ENCODE measurements at places on chromosomes 3 and 15.

DNA sequence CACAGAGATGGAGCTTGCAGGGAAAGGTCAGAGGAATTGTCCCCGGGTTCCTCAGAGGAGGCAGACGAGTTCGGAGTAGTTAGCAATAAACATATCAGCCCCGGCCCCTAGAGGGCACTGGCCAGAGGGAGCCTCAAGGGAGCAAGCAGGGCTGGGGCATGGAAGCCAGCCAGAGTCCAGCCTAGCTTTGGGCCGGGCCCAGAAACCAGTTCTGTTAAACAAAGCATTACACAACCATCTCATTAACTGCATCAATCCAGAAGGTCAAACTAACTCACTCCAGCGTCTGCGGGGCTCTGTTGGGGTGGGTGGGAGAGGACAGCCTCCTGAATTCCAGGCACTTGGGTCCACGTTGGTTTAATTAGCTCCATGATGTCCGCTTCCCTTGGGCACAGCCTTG lies 41.0 kb upstream of the IREB2 start:
- DNase-seq = no peak

DNA sequence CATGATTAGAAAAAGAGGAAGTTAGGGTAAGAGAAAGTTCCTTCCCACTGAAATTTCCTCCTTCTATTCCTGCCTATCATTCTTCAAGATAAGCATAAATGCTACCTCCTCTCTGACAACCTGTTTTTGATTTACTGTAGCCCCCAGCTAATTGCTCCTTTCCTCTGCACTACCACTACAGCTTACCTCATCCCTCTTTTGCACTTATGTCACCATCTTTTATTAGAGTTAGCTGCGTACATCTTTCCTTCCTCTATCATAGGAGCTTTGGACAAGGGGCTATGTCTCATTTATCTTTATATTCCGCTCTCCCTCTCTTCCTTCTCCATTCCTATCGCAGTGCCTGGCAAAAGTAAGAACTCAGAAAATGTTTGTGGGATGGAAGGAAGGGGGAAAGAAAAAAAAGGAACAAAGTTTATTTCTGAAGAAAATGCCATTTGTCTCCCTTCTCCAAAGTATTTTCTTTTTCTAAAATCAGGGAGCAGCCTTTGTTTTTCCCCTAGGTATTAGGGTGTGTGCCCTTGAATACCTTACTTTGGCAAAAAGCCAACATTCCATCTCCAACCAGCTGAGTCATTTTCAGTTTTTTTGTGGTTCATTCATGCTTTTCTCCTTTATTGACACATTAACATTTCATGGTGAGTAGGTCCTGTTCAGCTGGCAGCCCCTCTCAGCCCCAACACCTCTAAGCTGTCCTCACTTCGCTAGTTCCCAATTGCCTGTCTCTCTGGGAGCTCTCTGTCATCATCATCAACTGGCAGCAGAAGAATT lies 87.6 kb upstream of the SOX2 start:
- DNase-seq = no peak

DNA sequence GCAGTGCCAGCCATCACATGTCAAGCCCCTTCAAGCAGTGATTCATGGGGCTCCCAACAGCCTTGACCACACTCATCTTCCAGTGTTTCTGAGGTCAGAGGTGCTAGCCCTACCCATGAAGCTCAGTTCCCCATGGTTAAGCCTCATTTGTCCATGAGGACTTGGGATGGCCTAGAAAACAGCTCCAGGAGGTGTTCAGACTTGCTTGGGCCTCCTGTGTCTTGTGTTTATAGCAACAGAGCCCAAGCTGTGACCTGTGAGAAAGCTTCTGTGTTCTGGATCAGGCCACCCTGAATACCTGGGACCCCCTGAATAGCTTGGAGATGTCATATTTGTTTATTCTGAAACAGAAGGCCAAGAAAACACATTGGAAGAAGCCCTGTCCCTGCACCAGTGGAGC lies 36.7 kb downstream of the LARP6 start:
- no peak for DNase-seq

- no peak for DNase-seq
These were observed 114.8 kb upstream of the COL8A1 start for GRCh38 chr3:99523431-99524127.

GRCh38 chr3:139120086-139121056 lies 75.7 kb upstream of the PRR23C start:
- DNase-seq = no peak

DNA sequence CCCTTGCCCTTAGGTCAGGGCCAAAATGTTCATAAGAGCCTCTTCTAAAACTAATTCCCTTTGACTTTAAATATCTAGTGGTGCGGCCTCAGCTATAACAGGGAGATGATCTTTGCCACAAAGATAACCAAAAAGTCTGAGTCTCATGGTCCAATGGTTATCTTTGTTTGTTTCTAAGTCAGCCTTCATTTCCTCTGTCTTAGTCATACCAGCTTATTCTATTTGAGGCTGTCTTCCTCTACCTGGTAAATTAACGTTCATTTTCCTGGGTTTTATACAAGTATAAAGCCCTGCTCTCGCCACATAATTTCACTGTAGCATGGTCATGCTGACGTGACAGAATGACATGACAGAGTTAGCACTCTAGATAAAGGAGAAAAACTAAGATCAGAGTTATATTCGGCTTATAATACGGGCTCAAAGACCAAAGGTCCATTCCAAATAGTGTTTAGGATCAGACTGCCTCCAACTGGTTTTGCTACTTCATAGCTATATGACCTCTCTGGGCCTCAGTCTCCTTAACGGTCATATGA lies 18.4 kb downstream of the ZNF860 start:
- no peak for DNase-seq

GRCh38 chr3:35705904-35706303 lies 66.6 kb downstream of the ARPP21 start:
- DNase-seq = no peak

- DNase-seq = no peak
These were observed 68.0 kb downstream of the SH3GL3 start for GRCh38 chr15:83515164-83515563.

DNA sequence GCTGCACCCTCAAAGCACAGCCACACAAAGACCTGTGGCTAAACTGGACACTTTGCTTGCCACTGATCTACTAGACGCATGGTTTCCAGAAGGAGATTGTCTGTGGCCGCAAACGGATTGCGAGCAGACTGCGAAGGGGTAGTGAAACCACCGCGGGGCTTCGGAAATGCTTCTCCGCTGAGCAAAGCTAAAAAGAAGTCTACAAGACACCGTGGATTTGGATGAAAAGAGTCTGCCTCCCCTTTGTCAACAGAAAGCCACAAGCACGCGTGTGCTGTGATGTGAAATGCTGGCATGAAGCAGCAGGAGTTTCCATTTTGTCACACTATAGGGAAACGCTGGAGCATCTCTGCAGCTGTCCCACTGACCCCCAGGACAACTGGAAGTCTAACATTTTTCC lies 63.0 kb downstream of the TMEM44 start:
- no peak for DNase-seq

- no peak for DNase-seq
These were observed 59.5 kb upstream of the RYK start for GRCh38 chr3:134309987-134310700.

DNA sequence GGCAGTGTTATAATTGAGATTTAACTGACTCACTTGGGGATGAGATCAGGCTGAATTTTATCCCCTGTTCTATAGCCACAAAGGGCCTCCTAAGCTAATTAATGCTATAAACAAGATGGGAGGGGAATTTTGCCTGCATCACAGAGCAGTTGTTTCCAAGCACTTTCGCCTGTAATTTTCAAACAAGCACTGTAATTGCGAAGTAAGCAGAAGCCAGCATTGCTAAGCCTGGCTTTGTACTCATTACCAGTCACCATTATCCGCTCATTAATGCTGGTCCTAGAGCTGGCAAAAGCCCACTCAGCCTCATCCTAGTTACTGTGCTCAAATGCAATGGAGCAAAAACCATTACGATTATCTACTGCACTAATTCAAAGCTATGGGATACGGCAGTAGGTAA lies 356.6 kb upstream of the UBE2E2 start:
- no peak for DNase-seq

- DNase-seq = no peak
These were observed 95.0 kb upstream of the LIMD1 start for GRCh38 chr3:45499529-45499928.

DNA sequence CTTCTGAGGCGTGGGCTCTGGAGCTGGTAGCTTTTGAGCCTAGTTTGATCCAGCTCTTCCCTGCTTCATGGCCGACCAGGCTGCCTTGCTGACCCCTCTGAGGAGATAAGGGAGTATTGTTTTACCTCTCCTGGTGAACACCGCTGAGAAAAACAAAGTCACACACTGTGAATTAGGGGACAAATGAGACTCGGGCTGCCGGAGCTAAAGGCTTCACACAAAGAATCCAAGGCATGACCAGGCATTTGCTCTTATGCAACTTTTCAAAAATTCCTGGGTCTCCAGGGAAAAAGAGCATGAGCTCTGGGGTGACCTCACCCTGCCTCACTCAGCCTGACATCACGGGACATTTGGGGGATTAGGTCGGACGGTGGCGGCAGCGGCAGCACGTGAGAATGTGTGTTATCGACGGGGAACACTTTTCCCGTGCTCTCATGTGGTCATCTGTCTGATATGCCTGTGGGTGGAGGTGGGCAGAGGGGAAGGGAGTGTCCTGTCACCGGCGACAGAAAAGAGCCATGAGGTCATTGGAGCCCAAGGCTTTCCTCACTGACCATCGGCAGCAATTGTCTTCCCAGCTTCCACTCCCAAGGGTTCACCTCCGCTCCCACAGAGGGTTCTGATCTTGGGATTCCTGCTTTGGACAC lies 61.0 kb downstream of the TMEM44 start:
- DNase-seq = no peak

GRCh38 chr3:15164340-15164739 lies 41.7 kb upstream of the CAPN7 start:
- no peak for DNase-seq

GRCh38 chr15:84016371-84016770 lies 219.2 kb upstream of the GOLGA6L4 start:
- DNase-seq = no peak

- no peak for DNase-seq
These were observed 5.3 kb downstream of the TNFSF10 start for GRCh38 chr3:172517859-172518466.

- no peak for DNase-seq
These were observed 198.0 kb downstream of the THRB start for GRCh38 chr3:24296441-24297205.

GRCh38 chr15:45265506-45265905 lies 13.5 kb downstream of the SLC28A2 start:
- no peak for DNase-seq

GRCh38 chr15:98823012-98823458 lies 174.7 kb downstream of the IGF1R start:
- DNase-seq = no peak

GRCh38 chr15:85825719-85826118 lies 31.0 kb upstream of the KLHL25 start:
- DNase-seq = no peak
